ENCODE measurements at places on chromosomes 7 and 10. TPM values are rescaled to one million over a fixed set of nuclear protein-coding genes. Genes with fewer than 3 reads are reported as not detected.

GRCh38 chr10:119947300-119947699, 54.8 kb downstream of the SEC23IP start:
- no peak for DNase-seq

CAMK2B gene
- 0.13 TPM for total RNA-seq

DNA sequence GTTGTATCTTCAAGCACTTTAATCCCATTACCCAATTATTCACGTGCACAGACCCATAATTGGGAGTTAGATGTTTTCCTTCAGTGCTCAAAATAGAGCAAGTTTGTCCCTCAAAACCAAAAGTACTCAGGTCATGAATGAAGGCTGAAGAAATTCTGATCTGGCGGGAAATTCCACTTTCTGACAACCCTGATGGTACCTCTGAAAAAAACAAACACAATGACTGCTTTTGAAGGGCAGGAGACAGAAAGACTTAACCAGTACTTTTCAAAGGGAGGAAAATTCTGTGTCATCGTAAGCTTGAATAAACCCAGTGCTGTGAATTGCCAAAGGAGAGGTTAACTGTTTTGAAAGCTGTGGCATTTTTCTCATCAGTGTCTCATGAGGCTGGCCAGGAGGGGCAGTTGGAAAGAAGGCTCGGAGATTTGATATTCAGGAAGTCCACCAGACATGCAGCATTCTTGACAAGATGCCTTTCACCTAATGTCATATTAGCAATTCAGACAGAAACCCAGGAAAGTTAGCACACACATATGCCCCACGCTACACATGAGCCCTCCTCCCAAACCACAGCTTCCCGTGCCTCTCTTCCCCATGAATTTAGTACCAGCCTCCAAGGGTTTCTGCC, 347.0 kb downstream of the KCNMA1 start:
- peak; percentile 13 for DNase-seq

- DNase-seq, result no peak
Observed at GRCh38 chr10:62442006-62442405, 67.8 kb downstream of the ZNF365 start.

GRCh38 chr7:73519867-73520672, 2.0 kb downstream of the BAZ1B start:
- DNase-seq, result peak; percentile 5

- DNase-seq, result peak; percentile 98
Observed at GRCh38 chr10:21724687-21725367, 190.8 kb downstream of the MLLT10 start.

MIOS gene
- total RNA-seq, result 17.8 TPM

GRCh38 chr7:115965236-115965635, 65.3 kb downstream of the TFEC start:
- no peak for DNase-seq

DNA sequence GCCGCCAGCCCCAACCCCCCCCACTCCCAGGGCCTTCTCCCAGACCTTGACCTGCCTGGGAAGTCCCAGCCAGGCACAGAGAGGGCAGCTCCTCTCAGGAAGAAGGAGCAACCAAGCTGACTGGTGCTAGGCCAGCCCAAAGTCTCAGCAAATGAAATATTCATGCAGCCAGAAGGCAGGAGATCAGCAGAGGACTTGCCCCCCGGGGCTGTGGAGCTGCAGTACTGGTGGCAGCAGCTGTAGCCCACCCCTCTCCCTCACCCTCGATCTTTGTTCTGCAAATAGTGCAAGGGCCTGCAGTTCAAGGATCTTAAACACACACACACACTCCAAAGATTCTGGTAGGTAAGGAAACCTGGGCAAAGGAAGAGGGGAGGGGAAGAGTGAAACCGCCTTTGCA, 3.5 kb upstream of the SRRM3 start:
- DNase-seq, result no peak

DNA sequence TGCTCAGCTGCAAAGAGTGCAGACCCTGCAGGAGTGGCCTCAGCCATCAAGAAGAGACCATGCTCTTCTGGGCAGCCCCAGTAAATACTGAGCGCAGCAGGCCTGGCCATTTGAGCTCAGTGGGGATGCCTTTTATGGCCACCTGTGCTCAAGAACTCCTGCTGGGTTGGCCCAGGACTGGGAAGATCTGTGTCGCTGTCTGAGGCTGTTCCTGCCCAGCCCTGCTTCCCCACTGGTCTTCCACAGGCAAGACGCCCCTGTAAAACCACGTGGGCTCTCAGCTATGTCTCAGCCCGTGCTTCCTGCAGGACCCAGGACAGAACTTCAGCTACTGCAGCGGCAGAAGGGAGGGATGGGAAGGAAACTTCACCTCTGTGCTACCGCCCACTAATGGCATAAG, 10.5 kb upstream of the PPIF start:
- DNase-seq, result no peak

MBL2 gene
- total RNA-seq, result not detected

DNA sequence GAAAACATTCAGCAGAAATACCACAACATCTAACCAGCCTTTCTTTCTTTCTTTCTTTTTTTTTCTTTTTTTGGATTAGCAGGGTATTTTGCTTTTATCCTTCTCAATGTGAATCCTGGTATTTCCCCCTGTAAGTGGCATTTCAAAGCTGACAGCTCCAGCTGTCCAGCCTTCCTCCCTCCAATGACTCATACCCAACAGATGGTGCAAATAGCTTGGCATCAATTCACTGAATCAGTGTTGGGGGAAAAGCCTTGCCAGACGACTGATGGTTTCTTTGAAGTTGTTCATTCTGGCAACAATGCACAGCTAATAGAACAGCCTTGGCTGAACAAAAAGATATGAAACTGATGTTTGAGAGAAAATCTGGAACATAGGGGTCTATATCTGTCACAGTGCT, 316.8 kb upstream of the STEAP1 start:
- no peak for DNase-seq

- DNase-seq, result no peak
Observed at GRCh38 chr7:75536940-75537538, 44.9 kb downstream of the SPDYE5 start.

CNPY1 gene
- total RNA-seq, result not detected

DNA sequence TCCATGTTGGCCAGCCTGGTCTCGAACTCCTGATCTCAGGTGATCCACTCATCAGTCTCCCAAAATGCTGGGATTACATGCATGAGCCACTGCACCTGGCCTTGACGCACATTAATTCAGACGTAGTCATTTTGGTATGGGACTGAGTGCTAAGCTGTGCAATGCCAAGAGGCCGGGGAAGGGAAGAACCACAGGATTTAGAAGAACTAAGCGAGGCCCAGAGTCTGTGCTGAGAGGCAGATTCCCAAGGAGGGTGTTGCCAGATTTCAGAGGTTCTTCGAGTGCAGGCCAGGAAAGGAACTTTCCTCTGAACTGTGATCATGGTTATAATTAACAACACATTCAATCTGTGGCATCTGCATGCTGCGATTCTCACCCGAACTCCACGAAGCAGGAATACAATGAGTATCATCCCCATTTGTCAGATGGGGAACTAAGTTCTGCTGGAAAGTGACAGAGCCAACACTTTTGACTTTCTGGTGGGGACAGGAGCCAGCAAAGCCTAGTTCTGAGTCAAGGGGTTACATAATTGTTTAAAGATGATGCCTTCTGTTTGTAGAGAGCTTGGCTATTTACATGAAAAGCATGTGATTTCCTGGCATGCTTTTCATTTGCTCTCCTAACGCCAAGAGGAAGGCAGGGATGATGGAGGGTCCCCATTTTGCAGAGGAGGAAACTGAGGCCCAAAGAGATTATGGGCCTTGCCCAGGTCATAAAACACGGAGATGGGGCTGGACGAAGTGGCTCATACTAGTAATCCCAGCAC, 6.2 kb upstream of the ZAN start:
- no peak for DNase-seq

IDE gene
- total RNA-seq, result 23.6 TPM

- DNase-seq, result no peak
Observed at GRCh38 chr10:76213876-76214275, 782.5 kb downstream of the LRMDA start.

- DNase-seq, result no peak
Observed at GRCh38 chr10:131923038-131923756, 22.4 kb downstream of the PPP2R2D start.

DNA sequence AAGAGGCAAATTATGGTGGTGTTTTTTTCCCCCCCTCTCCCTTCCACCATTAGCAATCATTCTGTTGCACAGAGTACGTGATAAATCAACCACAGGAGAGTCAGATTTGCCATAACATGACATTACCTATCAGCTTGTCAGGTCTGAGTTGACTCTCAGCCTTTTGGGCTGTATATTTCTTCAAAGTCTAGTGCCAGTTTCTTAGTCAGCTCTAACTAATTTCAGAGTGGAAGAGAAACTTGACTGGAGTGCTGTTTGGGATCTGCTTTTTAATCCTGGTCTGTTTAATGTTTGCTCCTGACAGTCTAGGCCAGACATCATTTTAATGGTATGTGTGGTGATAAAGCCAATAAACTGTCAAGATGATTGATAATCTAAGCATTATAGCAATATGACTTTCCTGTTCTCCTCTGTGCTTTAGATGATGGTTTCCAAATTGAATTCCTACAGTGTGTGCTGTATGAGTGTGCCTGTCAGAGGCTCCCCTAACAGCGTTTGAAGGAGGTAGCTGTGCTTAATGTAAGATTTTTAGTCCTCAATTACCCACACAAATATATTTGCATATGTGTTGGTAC, 76.9 kb downstream of the LRMDA start:
- DNase-seq, result peak; percentile 14

GRCh38 chr10:125102246-125102645, 58.1 kb downstream of the CTBP2 start:
- DNase-seq, result no peak

SVIL gene
- total RNA-seq, result 62.6 TPM

HOXA9 gene
- total RNA-seq, result 4.7 TPM

C7orf33 gene
- total RNA-seq, result not detected

DNA sequence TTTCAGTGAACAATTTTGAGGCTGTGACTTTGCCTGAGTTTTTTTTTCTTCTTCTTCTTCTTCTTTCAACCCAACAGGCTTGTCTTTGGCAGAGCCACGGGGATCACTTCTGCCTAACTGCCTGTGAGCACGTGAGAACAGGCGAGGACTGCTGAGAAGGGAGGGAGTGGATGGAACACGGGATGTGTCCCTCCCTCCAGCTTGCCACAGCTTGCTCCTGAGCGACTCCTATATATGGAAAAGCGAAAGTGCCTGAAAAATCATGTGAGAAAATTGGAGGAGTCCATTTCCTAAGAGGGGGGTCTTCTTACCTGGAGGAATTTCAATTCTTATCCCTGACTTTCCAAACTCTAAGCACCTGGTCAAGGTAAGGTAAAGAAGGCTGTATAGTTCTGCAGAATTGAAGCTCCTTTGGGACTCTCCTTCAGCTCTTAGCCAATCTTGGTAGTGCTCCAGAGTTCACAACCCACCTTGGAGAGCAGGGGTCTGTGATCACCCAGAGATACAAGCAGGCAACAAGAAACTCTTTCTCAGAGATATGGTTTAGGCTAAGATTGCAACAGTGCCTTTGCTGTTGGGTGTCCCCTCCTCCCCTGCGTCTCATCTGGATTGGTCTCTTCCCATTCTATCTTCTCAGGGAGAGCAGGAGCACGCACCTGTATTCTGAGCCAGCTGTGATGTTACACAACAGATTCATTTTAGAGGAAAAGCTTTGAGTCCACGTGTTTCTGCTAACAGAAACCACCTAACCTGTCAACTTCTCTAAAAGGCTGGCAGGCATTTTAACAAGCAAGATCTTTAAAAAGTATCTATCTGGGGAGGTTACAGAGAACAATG, at the start of gene MAT1A:
TSS of gene MAT1A (minus strand) at position 208 of the 837 bp plus-strand sequence. CDS start 235 bp downstream, outside the sequence.
- no peak for DNase-seq

- DNase-seq, result peak; percentile 71
Observed at GRCh38 chr10:108544500-108545120, 1378.7 kb downstream of the XPNPEP1 start.

TLX1 gene
- total RNA-seq, result not detected

GRCh38 chr10:5945561-5946418, 31.6 kb downstream of the IL15RA start:
- DNase-seq, result peak; percentile 93

LIPJ gene
- not detected for total RNA-seq

GRCh38 chr7:73560109-73560835, 2.8 kb upstream of the BCL7B start:
- peak; percentile 29 for DNase-seq

DNA sequence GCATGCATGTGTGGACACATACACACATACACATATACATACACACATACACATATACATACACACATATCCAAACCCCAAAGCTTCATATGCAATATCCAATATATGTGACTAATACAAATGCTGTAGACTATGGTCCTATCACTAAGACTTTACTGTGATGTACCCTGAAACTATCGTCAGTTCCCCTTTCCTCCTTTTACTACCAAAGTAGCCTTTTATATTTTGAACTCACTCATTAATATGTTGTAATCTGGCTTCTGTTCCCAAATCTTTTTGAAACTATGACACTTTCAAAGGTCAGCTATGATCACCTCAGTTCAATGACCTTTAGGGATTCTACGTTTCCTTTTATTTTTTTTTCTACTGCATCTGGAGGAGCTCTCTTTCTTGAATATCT, 64.8 kb upstream of the TFEC start:
- no peak for DNase-seq

GRCh38 chr7:90933041-90933440, 331.2 kb upstream of the FZD1 start:
- no peak for DNase-seq

MGMT gene
- total RNA-seq, result 9.6 TPM

IDI2 gene
- not detected for total RNA-seq

- DNase-seq, result no peak
Observed at GRCh38 chr7:75572814-75573213, 80.7 kb downstream of the SPDYE5 start.

DNA sequence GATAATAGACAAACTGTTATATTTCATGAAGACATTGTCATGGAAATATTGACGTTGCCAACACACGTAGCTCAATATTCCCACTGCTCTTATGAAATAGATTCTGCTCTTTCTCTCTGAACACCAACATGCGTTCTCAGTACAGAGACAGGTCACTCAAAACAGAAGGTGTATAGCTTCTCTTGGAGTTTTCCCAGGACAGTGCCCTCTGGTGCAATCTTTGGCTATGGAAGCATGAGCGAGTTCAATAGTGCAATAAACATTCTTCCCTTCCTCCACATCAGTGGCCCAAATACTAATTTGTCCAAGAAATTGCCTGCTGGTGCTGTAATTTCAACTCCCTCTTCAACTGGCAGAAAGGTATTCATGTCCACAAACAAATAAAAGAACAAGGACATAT, 145.3 kb downstream of the MAGI2 start:
- DNase-seq, result no peak

COMTD1 gene
- total RNA-seq, result 15.5 TPM

GRCh38 chr7:42672339-42672999, 239.4 kb downstream of the C7orf25 start:
- no peak for DNase-seq

GRCh38 chr7:65250697-65251395, 122.8 kb upstream of the ZNF92 start:
- no peak for DNase-seq

AKR1C8 gene
- not detected for total RNA-seq

DNA sequence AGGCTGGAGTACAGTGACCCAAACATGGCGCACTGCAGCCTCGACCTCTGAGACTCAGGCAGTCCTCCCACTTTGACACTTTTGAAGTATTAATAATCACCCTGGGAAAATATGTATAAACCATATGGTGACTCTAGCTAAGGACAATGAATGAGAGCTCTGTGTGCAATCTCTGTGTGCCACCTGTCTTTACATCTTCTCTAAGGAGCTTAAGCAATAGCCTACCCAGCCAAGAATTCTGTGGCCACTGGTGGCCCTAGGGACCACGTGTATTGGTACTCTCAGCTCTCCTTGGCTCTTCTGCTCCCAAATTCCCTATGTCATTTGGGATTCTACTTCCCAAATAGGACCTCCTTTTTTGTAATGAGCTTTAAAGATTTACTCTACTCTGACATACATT, 23.7 kb downstream of the FGF8 start:
- no peak for DNase-seq

All from dermis microvascular lymphatic vessel endothelial cell (primary cell).